ENCODE measurements at places on chromosomes 5 and 9.

GRCh38 chr5:132269635-132270334 lies 12.3 kb downstream of the PDLIM4 start:
- no peak for DNase-seq

DNA sequence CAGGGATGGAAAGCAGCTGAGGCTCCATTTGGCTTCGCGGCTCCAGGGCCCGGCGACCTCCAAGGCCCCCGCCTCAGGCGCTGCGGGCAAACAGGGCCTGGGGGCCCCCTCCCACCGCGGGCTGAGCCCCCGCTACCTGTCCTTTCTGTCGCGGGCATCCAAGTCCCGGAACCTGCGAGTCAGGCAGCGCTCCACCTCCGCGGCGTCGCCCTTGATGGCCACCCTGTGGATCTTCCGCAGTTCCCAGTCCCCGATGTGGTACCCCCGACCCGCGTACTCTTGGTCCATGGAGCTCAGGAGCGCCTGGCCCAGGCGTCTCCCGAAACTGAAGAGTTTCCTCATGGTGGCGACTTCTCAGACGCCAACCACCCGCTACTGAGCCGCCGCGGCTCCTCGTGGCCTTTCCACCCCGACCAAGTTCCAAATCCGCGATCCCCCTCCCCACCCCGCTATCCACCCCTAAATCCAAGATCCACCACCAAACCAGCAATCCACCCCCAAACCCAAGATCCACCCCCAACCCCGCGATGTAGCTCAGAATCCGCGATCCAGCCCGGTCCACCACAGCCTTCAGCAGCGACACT lies 86.5 kb upstream of the CCDC180 start:
- DNase-seq = no peak

- DNase-seq = no peak
Observed at GRCh38 chr5:156178117-156178516, 148.8 kb upstream of the SGCD start.

- DNase-seq = no peak
Observed at GRCh38 chr5:159337016-159337955, 7.0 kb upstream of the IL12B start.

DNA sequence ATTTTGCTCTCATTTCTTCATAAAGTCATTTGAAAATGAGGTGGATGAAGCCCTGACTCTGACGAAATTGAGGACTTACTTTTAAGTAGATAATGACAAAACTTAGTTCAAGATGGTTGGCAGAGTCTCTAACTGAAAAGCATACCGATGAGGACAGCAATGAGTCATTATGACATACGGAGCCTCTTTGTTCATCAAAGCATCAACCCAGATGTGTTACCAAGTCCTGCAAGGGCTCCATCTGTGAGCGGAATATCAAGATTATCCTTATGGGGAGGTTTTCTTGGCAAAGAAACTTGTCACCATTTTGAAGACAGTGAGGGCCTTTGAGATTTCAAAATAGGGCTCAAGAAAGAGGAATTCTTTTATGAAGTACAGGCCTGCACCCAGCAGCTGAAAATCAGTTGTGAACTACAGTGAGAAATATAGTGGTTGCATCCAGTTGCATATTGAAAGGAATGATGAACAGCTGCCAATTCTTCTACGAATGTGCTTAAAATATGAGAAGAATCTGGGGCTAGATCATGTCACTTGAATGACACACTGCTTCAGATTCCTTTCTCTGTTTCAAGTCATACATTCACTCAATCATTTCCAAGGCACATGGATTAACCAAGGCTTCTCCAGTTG lies 86.6 kb upstream of the SLC24A2 start:
- DNase-seq = no peak

GRCh38 chr9:36803961-36804360 lies 230.1 kb downstream of the PAX5 start:
- no peak for DNase-seq

GRCh38 chr9:32136700-32137339 lies 247.6 kb upstream of the ACO1 start:
- DNase-seq = no peak

- no peak for DNase-seq
Observed at GRCh38 chr9:96523374-96523773, 73.4 kb downstream of the HABP4 start.

GRCh38 chr5:158857371-158857770 lies 242.3 kb downstream of the EBF1 start:
- DNase-seq = no peak

GRCh38 chr9:75914883-75915452 lies 24.5 kb downstream of the PCSK5 start:
- no peak for DNase-seq

DNA sequence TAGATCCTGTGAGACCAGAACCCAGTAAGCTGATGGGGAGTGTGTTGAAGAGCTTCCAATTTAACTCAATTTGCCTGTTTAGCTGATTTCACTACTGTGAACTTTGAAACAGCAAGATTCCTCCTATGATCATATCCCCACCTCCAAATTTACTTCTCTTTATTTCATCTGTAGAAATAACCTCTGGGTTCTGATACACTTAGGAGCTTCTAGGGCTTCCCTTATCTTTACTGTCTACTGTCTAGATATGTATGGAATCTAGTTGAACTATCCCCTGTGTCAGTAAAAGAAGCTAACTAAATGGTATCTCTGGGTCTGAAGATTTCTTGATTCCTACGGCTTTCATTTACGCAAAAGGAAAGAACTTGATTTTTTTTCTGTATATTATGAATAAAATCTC lies 116.8 kb downstream of the GCNT1 start:
- DNase-seq = no peak

DNA sequence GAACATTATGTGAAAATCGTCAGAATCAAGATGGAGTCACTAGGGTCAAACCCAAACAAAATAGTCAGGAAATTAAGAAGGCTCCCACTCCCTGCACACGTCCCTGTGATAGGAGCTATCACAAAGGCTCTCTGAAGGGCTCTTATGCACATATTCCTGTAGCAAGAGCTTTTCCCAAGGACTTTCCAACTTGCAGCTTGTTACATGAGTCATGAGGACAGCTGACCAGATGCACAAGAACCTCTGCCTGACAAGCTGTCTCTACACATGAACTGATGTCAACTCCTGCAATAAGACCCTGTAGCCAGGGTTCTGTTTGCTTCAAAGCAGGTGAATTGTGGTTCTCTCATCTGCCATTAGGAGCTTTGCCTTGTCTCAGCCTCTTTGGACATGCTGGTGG lies 122.4 kb downstream of the OLFM1 start:
- no peak for DNase-seq

- no peak for DNase-seq
Observed at GRCh38 chr5:126754609-126755008, 22.3 kb upstream of the LMNB1 start.

DNA sequence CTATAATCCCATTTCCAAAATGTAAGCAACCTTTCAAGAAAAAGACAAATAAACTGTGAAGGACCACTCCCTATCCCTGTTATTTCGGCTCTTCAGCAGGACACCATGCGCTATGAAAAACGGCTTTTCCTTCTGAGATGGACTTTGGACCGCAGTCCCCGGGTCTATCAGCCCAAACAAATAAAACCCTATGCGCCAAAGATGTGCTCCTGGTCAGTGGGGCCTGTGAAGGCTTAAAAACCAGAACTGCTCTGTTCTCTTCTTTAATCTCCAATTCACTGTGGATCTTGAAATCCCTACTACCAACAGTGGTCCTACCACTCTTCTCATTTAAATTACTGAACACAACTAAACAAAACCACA lies 33.3 kb downstream of the RAPGEF1 start:
- DNase-seq = no peak

DNA sequence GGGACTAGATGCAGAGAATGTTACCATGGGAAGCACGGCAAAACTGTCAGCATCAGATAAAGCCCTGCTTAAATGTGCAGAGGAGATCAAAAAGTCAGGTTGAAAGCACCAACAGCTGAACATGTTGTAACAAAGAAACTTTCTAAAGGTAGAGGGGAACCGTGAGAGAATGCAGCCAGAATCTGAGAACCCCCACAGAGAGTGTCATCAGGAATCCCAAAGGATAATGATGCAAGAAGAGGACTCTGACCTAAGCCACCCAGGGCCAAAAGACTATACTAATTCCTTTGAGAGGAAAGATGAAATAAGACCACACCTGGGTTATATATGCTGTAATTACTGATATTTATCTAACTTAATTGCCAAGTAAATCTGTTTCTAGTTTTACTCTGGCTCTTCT lies 116.6 kb downstream of the PCSK1 start:
- DNase-seq = no peak

GRCh38 chr5:7795306-7795705 lies 55.6 kb downstream of the CFAP90 start:
- DNase-seq = no peak

DNA sequence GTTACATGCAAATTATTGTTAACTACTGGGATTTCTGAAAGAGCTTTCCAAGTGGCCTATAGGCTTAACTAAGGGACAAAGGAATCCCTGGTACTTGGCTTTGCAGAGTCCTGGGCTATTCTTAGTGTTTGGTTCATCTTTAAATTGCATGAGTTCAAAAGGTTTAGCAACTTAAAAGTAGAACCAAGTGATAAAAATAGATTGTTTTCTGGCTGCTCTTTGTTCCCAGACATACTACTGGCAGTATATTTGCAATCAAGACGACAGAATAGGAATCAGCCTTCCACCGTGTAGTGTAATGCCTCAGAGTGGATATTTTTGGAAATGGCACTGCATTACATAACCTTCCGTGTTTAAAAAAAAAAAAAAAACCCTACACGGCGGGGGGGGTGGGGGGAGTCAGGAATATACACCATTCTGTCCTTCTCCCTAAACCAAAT lies 1.0 kb downstream of the NREP start:
- no peak for DNase-seq

- no peak for DNase-seq
Observed at GRCh38 chr5:56314529-56314928, 81.4 kb upstream of the ANKRD55 start.

GRCh38 chr5:132090107-132090506 lies 16.5 kb downstream of the CSF2 start:
- DNase-seq = no peak

- DNase-seq = no peak
Observed at GRCh38 chr9:130276121-130276520, 10.6 kb downstream of the HMCN2 start.

GRCh38 chr5:170632985-170633234 lies 129.1 kb downstream of the KCNIP1 start:
- DNase-seq = peak; percentile 40

DNA sequence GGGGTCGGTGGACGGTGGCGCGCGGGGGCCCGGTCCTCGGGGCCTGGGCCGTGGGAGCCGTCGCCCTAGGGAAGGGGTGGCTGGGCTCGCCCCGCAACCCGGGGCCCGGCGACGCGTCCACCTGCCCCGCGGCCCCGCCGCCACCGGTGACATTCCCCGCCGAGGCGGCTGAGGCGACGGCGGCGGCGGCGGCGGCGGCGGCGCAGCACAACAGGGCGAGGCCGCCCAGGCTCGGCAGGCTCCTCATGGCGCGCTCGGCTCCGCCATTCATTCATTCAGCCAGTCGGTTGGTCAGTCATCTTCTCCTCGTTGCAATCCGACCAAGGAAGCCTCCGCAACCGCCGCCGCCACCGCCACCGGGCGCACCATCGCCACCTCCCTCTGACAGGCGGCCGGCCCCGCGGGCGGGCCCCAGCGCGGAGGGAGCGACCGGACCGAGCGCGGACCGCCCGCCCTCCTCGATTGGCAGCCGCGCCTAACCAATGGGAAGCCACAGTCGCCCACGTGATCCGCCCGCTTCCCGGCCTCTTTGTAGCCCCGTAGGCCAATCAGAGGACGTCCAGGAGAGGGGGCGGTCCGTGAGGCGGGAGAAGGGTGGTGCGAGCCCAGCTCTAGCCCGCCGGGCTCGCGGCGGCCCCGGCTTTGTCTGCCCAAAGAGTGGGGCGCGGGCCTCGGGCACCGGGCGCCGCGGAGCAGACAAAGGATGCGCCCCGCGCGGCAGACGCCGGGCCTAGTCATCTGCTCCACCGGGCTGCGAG lies at the start of gene MEGF9:
TSS of gene MEGF9 (minus strand) at position 383 of the 758 bp plus-strand sequence. CDS start at position 271, 112 bp downstream.
- peak; percentile 94 for DNase-seq

GRCh38 chr5:16891033-16891432 lies 45.1 kb downstream of the MYO10 start:
- no peak for DNase-seq

DNA sequence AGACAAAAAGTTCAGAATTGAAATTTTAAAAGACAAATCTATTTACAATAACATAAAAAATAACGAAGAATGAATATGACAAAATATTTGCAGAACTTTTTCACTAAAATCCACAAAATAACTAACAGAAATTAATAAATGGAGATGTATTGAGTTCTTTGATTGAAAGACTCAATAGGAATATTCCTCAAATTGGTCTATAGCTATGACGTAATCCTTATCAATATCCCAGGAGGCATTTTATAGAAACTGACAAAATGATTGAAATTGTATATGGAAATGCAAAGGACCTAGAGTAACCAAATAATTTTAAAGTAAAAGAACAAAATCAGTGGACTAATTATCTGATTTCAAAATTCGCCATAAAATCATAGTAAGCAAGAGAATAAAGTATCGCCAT lies 328.7 kb downstream of the MED10 start:
- no peak for DNase-seq

DNA sequence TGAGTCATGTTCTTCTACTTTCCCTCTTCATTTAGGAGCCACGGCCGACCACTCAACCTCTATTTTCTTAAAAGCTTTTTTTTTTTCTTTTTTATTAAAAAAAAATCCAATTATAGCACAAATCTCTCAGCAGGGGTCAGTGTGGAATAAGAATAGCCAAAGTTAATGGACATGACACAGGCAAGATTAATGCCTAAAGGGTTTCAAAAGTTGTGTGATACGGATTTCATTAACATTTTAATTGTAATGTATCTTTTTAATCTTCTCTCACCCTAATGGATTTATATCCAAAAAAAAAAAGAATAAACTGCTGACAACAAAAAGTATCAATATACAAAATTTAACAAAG lies 5.4 kb downstream of the NACC2 start:
- no peak for DNase-seq

DNA sequence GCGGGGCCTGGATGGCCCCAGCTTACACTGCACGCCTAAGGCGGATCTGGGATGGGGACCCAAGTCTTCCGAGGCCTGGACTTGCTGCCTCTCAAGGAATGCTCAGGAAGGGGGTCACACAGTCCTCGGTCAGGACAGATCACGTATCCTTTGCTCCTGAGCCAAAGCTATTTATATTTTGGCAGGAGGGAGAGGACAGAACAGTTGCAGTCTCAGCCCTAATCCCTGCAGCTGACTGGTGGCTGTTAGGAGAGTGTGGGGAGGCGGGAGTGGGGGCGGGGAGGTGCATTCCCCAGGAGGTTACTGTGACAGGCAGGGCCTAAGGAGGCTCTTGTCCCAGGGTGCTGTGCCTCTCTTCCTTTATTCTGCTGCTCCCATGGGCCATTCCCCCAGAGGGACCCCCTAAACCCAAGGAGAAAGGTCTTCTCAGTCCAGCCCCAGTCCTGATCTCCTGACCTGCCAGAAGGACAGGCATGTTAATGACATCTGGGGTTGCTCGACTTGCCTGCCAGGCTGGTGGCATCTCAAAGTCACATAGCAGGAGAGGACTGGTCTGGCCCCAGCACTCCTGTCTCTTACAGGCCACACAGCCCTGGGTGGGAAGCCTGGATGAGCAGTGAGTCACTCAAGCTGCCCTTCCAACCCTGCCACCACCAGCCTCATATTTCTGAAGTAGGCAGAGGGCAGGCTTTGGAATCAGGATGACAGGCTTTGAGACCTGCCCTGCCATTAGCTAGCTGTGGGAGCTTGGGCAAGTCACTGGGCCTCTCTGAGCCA lies 51.9 kb downstream of the COL27A1 start:
- DNase-seq = no peak
